Mucosa of gallbladder (tissue), 1 donor: ENCODE measurements at places on chromosomes 13 and 19. TPM values are rescaled to one million over a fixed set of nuclear protein-coding genes. Genes with fewer than 3 reads are reported as not detected.

- no peak for DNase-seq
These were observed 198.2 kb downstream of the MYO16 start for GRCh38 chr13:108827646-108828045.

DNA sequence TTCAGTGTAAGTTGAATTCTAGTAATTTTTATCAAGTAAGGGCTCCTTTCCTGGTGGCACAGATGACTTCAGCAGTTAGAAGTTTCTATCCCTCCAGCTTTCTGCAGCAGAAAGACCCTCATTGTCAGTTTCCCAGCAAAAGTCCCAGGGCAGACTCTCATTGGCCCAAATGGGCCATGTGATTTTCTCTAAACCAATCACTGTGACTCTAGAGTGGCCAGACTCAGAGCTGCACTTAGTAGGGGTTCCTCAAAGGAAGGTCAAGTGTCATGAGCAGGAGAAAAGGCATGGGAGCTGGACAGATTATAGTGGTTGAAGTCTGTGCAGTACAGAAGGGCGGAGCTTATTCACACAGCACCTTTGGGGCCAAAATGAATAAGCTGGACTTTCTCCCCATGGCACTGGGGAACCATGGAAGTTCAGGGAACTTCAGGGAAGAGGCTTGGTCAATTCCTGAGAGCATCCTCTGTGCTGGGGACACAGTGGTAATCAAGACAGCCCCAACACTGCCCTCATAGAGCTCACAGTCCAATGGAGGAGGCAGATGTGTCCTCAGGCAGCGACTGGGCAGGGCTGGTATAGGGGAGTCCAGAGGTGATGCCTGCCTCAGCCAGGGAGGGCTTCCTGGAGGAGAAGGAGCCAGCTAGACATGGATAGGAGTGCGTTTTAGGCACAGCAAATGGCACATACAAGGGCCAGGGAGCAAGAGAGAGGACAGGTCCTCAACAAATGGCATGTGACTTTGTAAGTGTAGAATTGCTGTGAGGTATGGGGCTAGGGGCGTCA, 18.3 kb downstream of the CKM start:
- DNase-seq: no peak

DNA sequence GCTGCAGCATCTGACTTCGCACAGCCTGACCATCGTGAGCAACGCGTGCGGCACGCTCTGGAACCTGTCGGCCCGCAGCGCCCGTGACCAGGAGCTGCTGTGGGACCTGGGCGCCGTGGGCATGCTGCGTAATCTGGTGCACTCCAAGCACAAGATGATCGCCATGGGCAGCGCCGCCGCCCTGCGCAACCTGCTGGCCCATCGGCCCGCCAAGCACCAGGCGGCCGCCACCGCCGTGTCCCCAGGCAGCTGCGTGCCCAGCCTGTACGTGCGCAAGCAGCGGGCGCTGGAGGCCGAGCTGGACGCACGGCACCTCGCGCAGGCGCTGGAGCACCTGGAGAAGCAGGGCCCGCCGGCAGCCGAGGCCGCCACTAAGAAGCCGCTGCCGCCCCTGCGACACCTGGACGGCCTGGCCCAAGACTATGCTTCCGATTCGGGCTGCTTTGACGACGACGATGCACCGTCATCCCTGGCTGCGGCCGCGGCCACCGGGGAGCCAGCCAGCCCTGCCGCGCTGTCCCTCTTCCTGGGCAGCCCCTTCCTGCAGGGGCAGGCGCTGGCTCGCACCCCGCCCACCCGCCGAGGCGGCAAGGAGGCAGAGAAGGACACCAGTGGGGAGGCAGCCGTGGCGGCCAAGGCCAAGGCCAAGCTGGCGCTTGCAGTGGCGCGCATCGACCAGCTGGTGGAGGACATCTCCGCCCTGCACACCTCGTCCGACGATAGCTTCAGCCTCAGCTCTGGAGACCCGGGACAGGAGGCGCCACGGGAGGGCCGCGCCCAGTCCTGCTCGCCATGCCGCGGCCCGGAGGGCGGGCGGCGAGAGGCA, 13.6 kb downstream of the C19orf25 start:
- peak; percentile 41 for DNase-seq

- no peak for DNase-seq
These were observed 545.3 kb upstream of the PCDH20 start for GRCh38 chr13:61960981-61961380.

- DNase-seq: no peak
These were observed 20.0 kb upstream of the CCNP start for GRCh38 chr19:40246292-40247073.

GRCh38 chr19:15439821-15440641, 9.7 kb downstream of the WIZ start:
- no peak for DNase-seq

DNA sequence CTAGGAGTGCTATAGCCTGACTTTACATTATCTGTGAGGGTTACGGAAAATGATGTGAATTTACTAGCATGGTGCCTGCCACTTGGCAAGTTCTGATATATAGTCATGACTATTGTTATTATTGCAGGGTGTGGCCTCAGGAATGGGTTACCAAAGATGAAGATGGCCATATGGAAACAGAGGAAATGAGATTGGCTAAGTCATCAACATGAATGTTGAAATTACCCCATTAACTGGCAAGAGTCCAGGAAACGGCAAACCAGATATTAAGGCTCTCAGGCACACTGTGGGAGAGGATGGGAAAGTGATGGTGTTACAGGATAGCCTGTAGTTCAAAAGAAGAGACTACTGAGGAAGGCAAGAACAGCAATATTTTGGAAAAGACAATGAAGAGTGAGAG, 183.3 kb downstream of the KCNRG start:
- no peak for DNase-seq

DNA sequence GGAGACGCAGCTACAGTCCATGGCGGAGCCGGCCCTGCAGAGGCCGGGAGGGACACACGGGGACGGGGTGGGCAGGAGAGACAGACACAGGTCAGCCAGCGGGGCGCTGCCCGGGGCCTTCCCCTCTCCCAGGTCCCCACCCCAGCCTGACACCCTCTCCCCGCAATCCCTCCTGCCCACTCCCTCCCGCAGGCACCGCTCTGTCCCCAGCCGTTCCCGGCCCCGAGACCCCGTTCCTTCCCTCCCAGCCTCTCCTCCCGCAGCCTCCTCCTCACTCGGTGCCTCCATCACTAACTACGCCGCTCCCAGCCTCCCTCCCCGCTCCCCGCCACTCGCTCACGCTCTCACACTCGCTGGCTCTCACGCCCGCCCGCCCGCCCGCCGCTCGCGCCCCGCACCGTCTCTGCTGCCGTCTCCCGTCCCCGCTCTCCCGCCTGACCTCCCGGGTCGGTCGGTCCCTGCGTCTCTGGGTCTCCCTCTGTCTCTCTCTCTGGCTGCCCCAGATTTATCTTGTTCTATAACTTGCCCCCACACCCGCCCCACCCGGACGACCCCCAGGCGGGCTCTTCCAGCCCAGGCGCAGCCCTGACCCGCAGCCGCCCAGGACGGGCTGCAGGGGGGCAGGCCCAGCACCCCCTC, 15.2 kb downstream of the ERFL start:
- no peak for DNase-seq

KLC3 gene
- total RNA-seq: 0.23 TPM

ZNF534 gene
- total RNA-seq: not detected

PROZ gene
- not detected for total RNA-seq

CEACAM3 gene
- 0.78 TPM for total RNA-seq

ZNF559 gene
- total RNA-seq: 19.9 TPM

RNF17 gene
- total RNA-seq: not detected

WDR62 gene
- 1.3 TPM for total RNA-seq

CYP4F2 gene
- total RNA-seq: 66.6 TPM

ZNF414 gene
- 32.8 TPM for total RNA-seq
